ENCODE measurements at places on chromosomes 16 and 17. TPM values are rescaled to one million over a fixed set of nuclear protein-coding genes. Genes with fewer than 3 reads are reported as not detected.
A peak's percentile ranks its signal among the peaks of the same experiment; 100 is the strongest.

The CRYBA1 gene
- not detected for total RNA-seq

The TMEM235 gene
- total RNA-seq: not detected

The NUP88 gene
- total RNA-seq: 221 TPM

- H3K36me3 ChIP-seq: no peaks in the 10 kb centered on the region
- no peaks in the 10 kb centered on the region for H3K27me3 ChIP-seq
- no peak for DNase-seq
- H3K4me3 ChIP-seq: peak overlapping the region; percentile 92
- peak overlapping the region; percentile 67 for H3K27ac ChIP-seq
Measured at GRCh38 chr17:28950752-28951427, 428 bp downstream of the PHF12 start.

GRCh38 chr16:55255733-55256282 is 68.2 kb upstream of the IRX6 start:
- H3K27me3 ChIP-seq: no peaks in the 10 kb centered on the region
- no peak overlapping the region for H3K4me3 ChIP-seq
- no peak overlapping the region for H3K27ac ChIP-seq
- H3K36me3 ChIP-seq: no peaks in the 10 kb centered on the region
- H3K4me1 ChIP-seq: no peaks in the 10 kb centered on the region

- no peak overlapping the region for H3K4me3 ChIP-seq
- DNase-seq: no peak
- no peak overlapping the region for H3K27ac ChIP-seq
- H3K27me3 ChIP-seq: no peaks in the 10 kb centered on the region
- peaks cover 11% of the 10 kb centered on the region for H3K4me1 ChIP-seq
Measured at GRCh38 chr17:3978421-3979289, 14.4 kb upstream of the ATP2A3 start.

GRCh38 chr17:58577696-58578095 is 63.3 kb upstream of the MTMR4 start:
- no peaks in the 10 kb centered on the region for H3K4me1 ChIP-seq
- H3K27me3 ChIP-seq: no peaks in the 10 kb centered on the region
- H3K27ac ChIP-seq: no peak overlapping the region
- H3K4me3 ChIP-seq: no peak overlapping the region
- H3K36me3 ChIP-seq: no peaks in the 10 kb centered on the region

DNA sequence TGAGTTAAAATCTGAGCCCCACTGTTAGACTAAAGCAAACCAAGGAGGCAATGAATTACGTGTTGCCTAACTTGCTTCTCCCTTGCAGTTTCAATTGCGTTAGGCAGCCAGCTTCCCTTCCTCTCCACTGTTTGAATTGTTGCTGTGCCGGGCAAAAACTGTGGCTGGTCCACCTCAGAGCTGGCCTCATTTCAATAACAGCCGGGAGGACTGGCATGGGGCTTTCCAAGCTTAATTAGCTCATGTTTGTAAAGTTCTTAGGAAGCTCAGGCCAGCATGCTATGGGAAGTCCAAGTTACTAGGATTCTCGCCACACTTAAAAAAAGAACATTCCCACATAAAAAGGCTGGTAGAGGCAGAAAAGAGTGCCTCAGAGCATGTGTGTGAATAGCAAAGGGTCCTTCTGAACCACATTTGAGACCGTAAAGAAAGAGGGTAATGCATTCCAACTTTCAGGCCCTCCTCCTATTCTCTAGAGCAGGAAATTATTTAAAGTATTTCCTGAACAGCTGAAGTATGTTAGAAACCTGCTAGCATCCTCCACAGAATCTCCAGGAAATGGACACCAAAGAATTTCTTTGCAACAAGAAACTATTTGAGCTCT is 79.0 kb upstream of the SMURF2 start:
- H3K27ac ChIP-seq: no peak overlapping the region
- no peaks in the 10 kb centered on the region for H3K4me1 ChIP-seq
- no peak overlapping the region for H3K4me3 ChIP-seq
- no peaks in the 10 kb centered on the region for H3K27me3 ChIP-seq
- H3K36me3 ChIP-seq: no peaks in the 10 kb centered on the region

DNA sequence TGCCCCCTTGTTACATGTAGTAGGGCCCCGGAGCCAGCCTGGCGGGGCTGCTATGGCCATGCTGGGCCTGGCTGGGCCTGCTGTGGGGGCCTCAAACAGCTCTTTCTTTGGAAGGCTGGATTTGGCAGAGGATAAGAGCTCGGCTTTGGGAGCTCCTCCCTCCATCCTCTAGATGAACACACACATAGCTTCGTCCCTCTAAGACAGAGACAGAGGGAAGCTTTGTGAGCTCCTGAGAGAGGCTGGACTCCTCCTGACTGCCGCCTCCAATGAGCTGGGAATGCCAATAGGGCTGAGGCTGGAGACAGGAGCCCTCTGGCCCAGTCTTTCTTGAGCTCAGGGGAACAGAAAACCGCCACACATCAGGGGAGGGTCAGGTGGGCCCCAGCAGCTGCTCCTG is 37.3 kb upstream of the CDC42EP4 start:
- no peaks in the 10 kb centered on the region for H3K4me1 ChIP-seq
- H3K27me3 ChIP-seq: no peaks in the 10 kb centered on the region
- H3K36me3 ChIP-seq: peaks cover 7% of the 10 kb centered on the region
- H3K4me3 ChIP-seq: no peak overlapping the region
- no peak for DNase-seq
- no peak overlapping the region for H3K27ac ChIP-seq

GRCh38 chr17:78726513-78726912 is 55.6 kb downstream of the CYTH1 start:
- peak overlapping the region; percentile 73 for H3K27ac ChIP-seq
- H3K27me3 ChIP-seq: no peaks in the 10 kb centered on the region
- no peaks in the 10 kb centered on the region for H3K36me3 ChIP-seq
- peaks cover 94% of the 10 kb centered on the region for H3K4me1 ChIP-seq

DNA sequence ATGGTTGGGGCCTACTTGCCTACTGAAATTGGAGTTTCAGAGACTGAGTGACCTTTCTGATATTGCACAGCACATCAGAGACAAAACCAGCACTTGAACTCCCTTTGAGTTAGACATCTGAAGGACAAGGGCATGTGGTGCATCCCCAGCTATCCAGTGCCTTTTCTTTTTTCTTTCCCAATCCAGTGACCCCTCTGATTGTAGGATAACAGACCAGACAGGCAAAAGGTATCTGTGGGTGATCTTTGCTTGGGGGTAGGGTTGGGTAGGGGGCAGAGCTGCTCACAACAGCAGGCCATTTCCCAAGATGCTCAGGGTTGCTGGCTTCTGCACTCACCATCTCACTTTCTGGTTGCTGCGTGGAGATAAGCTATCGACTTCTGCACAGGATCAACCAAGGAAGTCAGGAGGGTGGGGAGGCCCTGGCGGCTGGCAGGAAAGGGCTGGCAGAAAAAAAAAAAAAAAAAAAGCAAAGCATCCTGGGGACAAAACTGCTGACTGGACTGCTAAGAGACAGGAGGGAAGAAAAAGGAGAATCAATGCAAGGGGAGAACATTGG is 42.2 kb downstream of the HOXB1 start:
- peaks cover 28% of the 10 kb centered on the region for H3K4me1 ChIP-seq
- H3K4me3 ChIP-seq: no peak overlapping the region
- H3K36me3 ChIP-seq: no peaks in the 10 kb centered on the region
- DNase-seq: no peak

DNA sequence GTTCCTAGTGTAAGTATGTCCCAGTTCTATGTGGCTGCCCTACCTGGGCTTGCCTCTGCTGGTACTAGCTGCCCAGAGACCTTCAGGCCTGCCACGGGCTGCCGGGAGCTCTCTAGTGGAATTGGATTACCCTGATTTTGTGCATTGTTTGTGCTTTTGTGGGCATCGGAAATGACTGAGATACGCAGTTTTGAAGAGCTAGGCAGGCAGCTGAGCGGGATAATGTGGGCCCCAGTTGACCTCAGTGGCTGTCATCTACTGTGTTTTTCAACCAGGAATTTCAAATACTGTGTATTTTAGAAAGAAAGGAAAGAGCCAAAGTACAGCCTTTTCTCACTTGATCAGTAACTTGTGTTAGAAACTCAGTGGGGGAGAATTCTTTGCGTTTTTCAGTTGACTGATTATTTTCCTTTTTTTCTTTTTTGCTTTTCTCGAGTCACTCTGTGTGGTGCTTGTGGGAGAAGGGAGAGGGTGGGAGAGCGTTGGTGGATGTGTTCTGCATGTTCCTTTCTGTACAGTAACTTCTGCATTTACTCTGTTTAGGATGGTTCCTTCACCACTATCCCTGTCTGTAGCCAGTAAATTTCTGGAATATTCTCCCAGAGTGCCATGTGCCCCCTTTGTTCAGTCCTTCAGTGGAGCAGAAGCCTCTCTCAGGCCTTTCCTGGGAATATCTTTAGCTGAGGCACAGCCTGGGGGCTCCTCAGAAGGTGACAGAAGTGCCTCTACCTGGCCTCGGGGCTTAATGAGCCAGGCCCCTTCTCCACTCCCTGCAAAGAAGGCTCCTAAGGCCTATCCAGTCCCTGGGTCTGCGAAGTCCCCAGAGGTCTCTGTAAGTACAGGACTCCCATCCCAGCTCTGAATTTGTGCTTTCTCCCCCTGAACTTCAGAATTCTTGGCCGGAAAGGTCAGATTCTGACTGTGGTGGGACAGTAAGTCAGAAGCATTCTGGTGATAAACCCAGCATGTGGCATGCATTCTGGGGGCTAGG is 15.0 kb upstream of the SLC12A3 start:
- no peak for DNase-seq
- H3K27ac ChIP-seq: no peak overlapping the region
- peaks cover 18% of the 10 kb centered on the region for H3K4me1 ChIP-seq
- H3K4me3 ChIP-seq: no peak overlapping the region
- no peaks in the 10 kb centered on the region for H3K27me3 ChIP-seq

DNA sequence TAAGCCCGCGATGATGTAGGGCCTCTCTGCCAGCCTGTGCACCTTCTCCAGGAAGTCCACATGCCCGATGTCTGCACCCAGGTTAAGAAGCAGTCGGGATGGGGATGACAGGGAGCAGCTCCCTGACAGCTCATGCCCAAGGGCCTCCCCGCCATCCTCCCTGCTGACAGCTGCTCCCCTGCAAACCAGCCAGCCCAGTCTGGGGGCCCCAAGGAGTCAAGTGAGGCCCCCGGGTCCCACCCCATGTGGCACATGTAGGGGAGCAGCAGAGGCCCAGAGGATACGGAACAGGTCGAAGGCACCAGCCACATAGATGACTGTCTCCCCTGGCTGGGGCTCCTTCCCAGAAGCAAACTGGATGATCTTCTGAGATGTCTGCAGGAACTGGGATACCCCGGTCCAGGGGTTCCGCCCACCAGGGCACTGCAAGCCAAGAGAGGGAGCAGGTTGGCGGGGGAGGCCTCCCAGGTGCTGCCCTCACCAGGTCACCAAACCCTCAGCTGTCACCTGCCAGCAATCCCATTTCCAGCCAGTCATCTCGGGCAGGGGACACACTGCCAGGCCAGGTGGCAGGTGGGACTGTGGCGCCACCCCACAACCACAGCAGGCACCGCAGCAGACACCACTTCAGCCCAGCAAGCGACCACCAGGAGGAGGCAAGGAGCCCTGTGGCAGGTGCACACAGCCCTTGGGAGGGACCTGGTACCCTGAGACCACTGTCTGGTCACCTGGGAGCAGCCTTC is 4.6 kb downstream of the PCYT2 start:
- H3K27me3 ChIP-seq: no peaks in the 10 kb centered on the region
- peaks cover 14% of the 10 kb centered on the region for H3K4me1 ChIP-seq
- H3K36me3 ChIP-seq: no peaks in the 10 kb centered on the region
- DNase-seq: no peak
- H3K4me3 ChIP-seq: no peak overlapping the region
- H3K27ac ChIP-seq: no peak overlapping the region

DNA sequence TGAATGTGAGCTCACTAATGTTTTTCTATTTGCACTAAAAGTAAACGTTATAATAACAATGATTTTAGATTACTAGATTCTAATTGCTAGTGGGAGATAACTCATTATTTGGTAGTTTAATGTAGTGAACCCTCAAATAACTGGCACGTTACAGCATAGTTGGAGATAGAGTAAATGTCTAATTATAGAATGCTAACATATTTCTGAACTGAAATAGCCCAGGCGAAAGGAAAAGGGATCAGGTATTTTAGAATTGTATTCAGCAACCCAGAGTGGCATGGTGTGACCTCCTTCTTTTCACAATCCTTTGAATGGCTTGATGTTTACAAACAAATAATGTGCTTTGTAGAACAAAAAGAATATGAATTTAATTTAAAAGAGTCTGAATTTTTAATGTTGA is 1221.2 kb downstream of the CDH8 start:
- no peak overlapping the region for H3K4me3 ChIP-seq
- no peaks in the 10 kb centered on the region for H3K36me3 ChIP-seq
- no peak overlapping the region for H3K27ac ChIP-seq
- H3K27me3 ChIP-seq: no peaks in the 10 kb centered on the region

- H3K36me3 ChIP-seq: no peaks in the 10 kb centered on the region
- H3K27me3 ChIP-seq: peaks cover 5% of the 10 kb centered on the region
- no peak overlapping the region for H3K4me3 ChIP-seq
- H3K27ac ChIP-seq: no peak overlapping the region
- H3K4me1 ChIP-seq: peaks cover 18% of the 10 kb centered on the region
Measured at GRCh38 chr17:81939881-81940385, 2.8 kb upstream of the PYCR1 start.

- H3K27me3 ChIP-seq: no peaks in the 10 kb centered on the region
- no peak overlapping the region for H3K4me3 ChIP-seq
- no peak overlapping the region for H3K27ac ChIP-seq
- peak; percentile 38 for DNase-seq
- no peaks in the 10 kb centered on the region for H3K4me1 ChIP-seq
Measured at GRCh38 chr16:55703003-55704001, 47.5 kb downstream of the SLC6A2 start.

DNA sequence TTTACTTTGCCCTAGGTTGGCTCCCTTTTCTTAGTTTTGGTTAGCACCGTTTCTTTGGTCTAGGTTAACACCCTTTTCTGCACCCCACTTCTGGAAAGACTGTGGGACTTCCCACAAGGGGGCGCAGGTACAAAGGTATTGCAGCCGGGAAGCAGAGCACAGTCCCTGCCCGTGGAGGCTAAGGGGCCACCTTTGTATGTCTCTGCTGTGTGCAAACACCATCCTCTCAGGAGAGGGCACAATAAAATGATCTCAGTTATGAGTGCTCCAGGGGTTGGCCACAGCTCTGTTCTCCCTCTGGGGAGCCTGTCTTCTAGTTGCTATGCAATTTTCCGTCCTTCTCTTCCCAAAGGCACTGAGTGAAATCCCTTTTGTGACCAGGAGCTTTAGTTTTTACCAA is 28.4 kb upstream of the TMC5 start:
- H3K27ac ChIP-seq: no peak overlapping the region
- H3K27me3 ChIP-seq: peaks cover 6% of the 10 kb centered on the region
- no peak overlapping the region for H3K4me3 ChIP-seq
- H3K36me3 ChIP-seq: no peaks in the 10 kb centered on the region

DNA sequence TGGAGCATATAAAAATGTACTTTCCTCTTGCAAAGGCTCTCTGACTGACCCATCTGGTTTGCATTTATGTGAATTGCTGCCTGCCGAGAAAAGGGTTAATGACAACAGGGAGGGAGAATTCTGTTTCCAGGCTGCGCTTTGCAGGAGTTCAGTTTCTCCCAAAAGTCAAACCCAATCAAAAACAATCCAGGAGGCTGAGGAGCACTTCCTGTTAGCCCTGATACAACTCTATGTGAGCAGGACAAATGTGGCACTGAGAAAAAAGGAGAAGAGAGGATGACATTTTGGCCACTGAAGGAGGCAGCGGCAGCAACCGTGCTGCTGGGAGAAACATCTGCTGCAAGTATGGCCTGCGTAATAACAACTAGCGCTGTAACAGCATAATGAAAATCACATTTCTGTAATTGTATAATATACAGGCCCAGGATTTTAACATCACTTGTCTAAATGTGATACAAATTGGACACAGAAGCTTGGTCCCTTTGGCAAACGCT is 26.8 kb upstream of the ELAC2 start:
- no peak for DNase-seq
- no peak overlapping the region for H3K4me3 ChIP-seq
- no peak overlapping the region for H3K27ac ChIP-seq
- H3K36me3 ChIP-seq: no peaks in the 10 kb centered on the region
- H3K27me3 ChIP-seq: no peaks in the 10 kb centered on the region
- no peaks in the 10 kb centered on the region for H3K4me1 ChIP-seq

GRCh38 chr16:30805056-30805369 is 18.0 kb upstream of the ZNF629 start:
- H3K36me3 ChIP-seq: no peaks in the 10 kb centered on the region
- peaks cover 10% of the 10 kb centered on the region for H3K4me1 ChIP-seq
- no peaks in the 10 kb centered on the region for H3K27me3 ChIP-seq
- no peak for DNase-seq

All from B cell (primary cell).